ENCODE measurements at places on chromosomes 5 and 9. TPM values are rescaled to one million over a fixed set of nuclear protein-coding genes. Genes with fewer than 3 reads are reported as not detected.

CDH9 gene
- total RNA-seq, result not detected

PCDHB14 gene
- 2.2 TPM for total RNA-seq

MRPS2 gene
- 21.7 TPM for total RNA-seq

IFNB1 gene
- total RNA-seq, result not detected

CDH6 gene
- total RNA-seq, result 1.3 TPM

RGS3 gene
- total RNA-seq, result 122 TPM

BRINP1 gene
- total RNA-seq, result not detected

ANKRD34B gene
- total RNA-seq, result not detected
